GM23338 (cell line): ENCODE measurements at places on chromosomes 16 and 17.

DNA sequence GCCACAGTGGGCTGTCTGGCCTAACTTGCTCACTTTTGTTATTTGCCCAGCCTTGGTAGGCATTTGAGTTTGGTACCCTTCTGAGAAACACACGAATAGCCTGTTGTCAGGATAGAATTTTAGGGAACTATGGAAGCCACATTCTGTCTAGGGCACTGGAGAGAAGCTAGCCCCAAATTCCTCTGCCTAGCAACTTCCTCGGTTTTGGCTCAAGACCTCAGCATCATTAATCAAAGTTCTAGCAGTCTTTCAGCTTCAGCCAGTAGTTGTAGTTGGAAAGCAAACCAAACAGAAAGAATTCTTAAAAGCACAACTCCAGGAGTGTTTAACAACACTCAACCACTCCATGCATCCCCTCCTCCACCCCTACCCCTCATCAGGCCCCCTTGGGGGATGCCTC, 572.1 kb upstream of the PSMD7 start:
- DNase-seq, result no peak
- no peaks in the 10 kb centered on the region for H3K4me1 ChIP-seq
- H3K4me3 ChIP-seq, result no peak overlapping the region
- H3K27me3 ChIP-seq, result no peaks in the 10 kb centered on the region

DNA sequence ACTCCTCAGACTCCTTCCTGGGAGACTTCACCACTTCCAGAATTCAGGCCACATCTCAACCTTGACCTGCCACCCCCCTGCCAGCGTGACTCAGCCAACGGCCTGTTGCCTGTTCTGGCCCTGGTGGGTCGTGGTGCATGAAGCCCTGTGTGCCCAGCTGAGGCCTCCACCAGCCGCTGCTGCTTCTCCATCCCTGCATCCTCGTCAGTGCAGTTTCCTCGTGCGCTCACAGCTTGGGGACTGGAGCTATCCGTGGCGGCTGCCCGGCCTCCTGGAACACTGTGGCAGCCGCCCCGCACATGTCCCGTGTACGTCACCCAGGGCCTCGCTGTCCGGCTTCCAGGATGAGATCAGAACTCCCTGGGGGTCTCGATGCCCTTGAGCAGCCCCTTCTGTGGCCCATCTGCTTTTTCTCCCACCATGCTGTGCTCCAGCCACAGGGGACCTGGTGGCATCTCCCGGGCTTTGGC, 8.0 kb upstream of the TEDC2 start:
- peaks cover 14% of the 10 kb centered on the region; the same call in 1 of the 2 replicates for H3K36me3 ChIP-seq
- no peak overlapping the region for H3K4me3 ChIP-seq
- no peaks in the 10 kb centered on the region for H3K27me3 ChIP-seq
- DNase-seq, result no peak
- no peaks in the 10 kb centered on the region for H3K4me1 ChIP-seq

DNA sequence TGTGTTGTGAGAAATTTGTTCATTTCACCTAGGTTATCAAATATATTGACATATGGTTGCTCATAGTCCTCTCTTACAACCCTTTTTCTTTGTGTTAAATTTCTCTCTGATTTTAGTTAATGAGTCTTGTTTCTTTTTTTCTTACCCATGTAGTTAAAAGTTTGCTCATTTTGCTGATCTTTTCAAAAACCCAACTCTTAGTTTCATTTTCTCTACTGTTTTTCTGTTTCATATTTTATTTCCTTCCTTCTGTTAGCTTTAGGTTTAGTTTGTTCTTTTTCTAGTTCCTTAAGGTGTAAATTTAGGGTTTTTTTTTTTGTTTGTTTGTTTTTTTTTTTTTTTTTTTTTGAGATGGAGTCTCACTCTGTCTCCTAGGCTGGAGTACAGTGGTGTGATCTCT, 42.4 kb downstream of the CEP112 start:
- H3K36me3 ChIP-seq, result no peaks in the 10 kb centered on the region
- no peak overlapping the region for H3K27ac ChIP-seq

GRCh38 chr17:68385490-68386215, 71.6 kb downstream of the WIPI1 start:
- H3K4me3 ChIP-seq, result no peak overlapping the region
- no peak for DNase-seq
- no peaks in the 10 kb centered on the region for H3K27me3 ChIP-seq

- no peaks in the 10 kb centered on the region for H3K27me3 ChIP-seq
- no peak for DNase-seq
- no peaks in the 10 kb centered on the region; the same call in 1 of the 2 replicates for H3K36me3 ChIP-seq
- H3K27ac ChIP-seq, result no peak overlapping the region
- no peak overlapping the region for H3K4me3 ChIP-seq
- peaks cover 7% of the 10 kb centered on the region; the same call in 1 of the 2 replicates for H3K4me1 ChIP-seq
Measured at GRCh38 chr17:9408381-9408780, 167.2 kb downstream of the STX8 start.

DNA sequence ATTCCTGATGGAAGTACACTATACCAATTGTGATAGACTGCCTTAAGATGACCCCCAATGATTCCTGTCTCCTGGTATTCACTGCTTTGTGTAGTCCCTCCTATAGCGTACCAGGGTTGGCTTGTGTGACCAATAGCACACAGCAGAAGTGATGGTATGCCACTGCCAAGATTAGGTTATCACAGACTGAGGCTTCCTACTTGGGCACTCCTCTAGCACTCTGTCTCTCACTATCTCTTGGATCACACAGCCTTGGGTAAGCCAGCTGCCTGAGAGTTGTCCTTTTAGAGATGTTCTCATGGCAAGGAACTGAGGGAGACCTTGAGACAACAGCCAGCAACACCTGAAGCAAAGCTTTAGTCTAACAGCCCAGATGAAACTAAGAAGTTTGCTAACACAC, 12.7 kb upstream of the AMFR start:
- peaks cover 35% of the 10 kb centered on the region for H3K36me3 ChIP-seq
- H3K4me3 ChIP-seq, result no peak overlapping the region
- no peaks in the 10 kb centered on the region for H3K27me3 ChIP-seq

GRCh38 chr17:35709874-35710273, 21.6 kb upstream of the RASL10B start:
- no peak for DNase-seq
- H3K4me1 ChIP-seq, result no peaks in the 10 kb centered on the region
- H3K27me3 ChIP-seq, result no peaks in the 10 kb centered on the region
- no peak overlapping the region for H3K4me3 ChIP-seq
- peaks cover 10% of the 10 kb centered on the region for H3K36me3 ChIP-seq
- H3K27ac ChIP-seq, result no peak overlapping the region

DNA sequence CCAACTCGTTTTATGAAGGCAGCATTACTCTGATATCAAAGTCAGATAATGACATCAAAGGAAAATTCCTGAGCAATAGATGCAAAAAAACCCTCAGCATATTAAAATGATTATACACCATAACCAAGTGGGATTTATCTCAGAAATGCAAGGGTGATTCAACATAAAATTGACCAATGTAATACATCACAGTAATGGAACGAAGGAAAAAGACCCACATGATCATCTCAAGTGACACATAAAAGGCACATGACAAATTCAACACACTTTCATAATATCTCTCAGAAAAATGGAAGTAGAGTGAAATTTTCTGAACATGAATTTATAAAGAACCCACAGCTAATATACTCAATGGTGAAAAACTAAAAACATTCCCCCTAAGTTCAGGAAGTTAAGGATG, 118.8 kb downstream of the ITFG1 start:
- no peak overlapping the region for H3K4me3 ChIP-seq
- H3K27ac ChIP-seq, result no peak overlapping the region
- no peak for DNase-seq
- no peaks in the 10 kb centered on the region for H3K4me1 ChIP-seq
- no peaks in the 10 kb centered on the region for H3K27me3 ChIP-seq
